ENCODE measurements at places on chromosomes 16 and 17.

DNA sequence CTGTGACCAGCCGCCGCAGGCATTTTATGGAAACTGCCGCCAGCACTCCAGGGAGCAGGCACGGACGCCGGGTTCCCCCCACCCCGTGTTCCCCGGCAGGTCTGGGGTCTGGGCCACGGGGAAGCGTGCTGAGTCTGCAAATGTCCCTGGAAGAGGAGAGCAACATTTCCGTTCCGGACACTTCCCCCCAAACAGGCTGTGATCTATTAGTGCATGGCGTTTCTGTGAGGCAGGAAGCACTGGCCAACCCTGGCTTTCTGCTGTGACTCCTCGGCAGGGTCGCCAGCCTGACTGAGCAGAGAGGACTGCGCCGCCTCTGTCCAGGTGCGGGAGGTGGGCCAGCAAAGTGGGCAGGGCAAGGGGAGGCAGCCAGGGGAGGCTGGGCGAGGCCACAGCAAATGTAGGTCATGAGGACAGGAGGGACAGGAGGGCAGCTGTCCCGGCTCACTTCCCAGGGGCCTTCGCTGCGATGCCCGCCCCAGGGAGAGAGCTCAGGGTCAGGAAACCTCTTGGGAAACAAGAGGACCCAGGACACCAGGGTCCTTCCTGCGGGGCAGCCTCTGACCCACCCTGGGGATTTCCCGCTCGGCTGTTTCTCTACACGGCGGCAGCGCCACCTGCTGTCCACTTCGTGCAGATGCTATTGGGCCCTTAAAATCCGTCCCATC is 9.5 kb downstream of the FOXF1 start:
- DNase-seq, result peak; percentile 73

DNA sequence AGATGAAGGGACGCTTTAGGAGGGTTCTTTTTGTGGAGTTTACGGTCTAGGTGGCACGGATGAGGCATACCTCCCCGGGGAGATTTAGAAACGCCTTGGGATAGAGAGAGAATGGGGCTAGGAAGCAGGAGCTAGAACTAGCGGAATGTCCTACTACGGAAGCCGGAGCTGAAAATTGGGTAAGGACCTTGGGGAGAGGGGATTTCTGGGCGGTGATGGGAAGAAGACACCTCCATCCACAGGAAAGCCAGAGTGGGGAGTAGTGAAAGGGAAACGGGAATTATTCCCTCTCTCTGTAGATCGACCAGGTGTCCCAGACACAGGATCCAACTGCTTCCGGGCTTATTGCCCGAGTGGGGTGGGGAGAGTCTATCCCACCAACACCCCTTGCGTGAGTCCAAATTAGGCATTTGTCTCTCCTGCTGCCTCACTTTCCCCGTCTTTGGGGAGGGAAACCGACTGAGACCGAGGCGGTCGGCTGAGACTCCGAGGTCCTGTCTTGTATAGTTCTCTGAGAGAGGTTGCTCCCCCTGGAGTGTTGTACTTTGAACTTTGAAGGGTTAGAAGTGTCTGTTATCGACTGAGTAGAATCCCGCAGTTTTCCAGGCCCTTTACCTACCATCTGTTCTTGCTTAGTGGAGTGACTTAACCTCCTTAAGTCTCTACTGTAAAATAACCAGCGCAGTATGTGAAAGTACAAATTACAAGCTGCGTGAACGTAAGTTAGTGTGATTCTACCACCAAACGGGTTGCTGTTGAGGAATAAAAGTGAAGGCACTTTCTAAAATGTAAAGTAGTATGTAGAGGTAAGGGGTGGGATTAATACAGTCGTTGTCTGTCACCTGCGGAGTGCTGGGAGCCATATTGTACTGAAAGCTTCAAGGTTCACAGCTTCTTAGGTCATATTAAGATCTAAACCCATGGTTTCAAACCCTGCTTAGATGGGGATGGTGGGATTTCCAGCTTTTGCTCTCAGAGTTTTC is 1.0 kb downstream of the RSPRY1 start:
- DNase-seq, result no peak

DNA sequence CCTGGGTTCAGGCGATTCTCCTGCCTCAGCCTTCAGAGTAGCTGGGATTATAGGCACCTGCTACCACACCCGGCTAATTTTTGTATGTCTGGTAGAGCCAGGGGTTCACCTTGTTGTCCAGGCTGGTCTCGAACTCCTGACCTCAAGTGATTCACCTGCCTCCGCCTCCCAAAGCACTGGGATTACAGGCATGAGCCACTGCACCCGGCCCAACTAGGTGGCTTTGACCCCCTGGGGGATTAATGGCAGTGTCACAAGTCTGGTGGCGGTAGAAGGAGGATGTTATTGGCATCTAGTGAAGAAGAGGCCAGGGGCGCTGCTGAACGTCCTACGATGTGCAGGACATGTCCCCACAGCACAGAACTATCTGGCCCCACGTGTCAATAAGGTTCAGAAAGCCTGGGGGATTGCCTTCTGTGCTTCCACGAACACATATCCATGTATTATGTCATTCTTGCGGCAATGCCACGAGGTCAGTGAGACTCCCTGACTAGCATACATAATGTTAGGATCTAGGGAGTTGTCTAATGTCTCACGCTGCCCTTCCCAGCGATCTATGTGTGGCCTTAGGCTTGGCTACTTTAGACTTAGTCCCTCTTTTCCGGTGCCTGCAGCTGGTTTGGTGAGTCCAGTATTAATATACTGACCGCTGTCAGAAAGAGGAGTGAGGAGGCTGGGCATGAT is 75.8 kb downstream of the ABCC6 start:
- no peak for DNase-seq

DNA sequence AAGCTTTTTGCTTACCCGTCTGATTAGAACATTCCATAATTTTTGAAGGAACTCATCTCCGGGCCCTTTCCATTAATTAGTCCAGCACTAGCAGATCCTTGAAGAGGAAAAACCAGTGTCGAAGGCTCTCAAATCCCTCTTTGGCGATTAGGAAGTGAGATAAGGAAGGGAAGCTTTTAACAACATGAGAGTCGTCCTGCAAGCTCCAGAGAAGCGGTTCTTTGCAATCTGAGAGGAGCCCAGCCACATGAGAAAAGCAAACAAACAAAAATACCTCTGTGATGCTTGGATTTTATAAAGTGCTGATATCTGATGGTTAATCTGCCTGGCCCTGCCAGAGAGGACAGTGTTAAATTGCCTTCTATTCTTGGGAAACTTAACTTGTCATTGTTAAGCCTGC is 339.8 kb upstream of the SALL1 start:
- DNase-seq, result no peak

- no peak for DNase-seq
Measured at GRCh38 chr17:57586196-57586740, 158.8 kb downstream of the CCDC182 start.

GRCh38 chr16:89720551-89720812 is 216 bp downstream of the VPS9D1 start:
- DNase-seq, result peak; percentile 71

- no peak for DNase-seq
Measured at GRCh38 chr17:18315562-18315922, 449 bp downstream of the SMCR8 start.

- no peak for DNase-seq
Measured at GRCh38 chr17:33500151-33500550, 207.1 kb upstream of the ASIC2 start.

- DNase-seq, result no peak
Measured at GRCh38 chr16:68548947-68549346, 9.9 kb downstream of the ZFP90 start.

DNA sequence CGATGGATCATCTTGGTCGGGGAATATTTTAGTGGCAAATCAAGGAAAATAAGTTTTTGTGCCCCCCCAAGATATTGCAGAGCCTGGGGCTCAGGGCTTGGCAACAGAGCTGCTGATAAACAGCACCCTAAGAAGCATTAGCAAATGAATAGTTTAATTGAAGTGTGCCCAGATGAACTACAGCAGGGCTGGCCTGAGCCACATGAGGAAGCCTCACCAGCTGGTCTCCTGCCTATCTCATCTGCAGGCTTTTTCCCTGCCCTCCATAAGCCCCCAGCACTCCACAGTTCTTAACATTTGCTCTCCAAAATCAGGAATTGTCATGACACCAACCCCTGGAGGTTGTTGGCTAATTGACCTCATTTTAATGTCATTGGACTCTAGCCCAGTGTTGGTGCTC is 480.2 kb downstream of the HS3ST3B1 start:
- DNase-seq, result no peak

- no peak for DNase-seq
Measured at GRCh38 chr16:59060207-59060606, 326.1 kb upstream of the GOT2 start.

- no peak for DNase-seq
Measured at GRCh38 chr17:44464037-44464436, 39.2 kb downstream of the GPATCH8 start.

- DNase-seq, result peak; percentile 27
Measured at GRCh38 chr17:60090417-60090816, 11.7 kb upstream of the HEATR6 start.

DNA sequence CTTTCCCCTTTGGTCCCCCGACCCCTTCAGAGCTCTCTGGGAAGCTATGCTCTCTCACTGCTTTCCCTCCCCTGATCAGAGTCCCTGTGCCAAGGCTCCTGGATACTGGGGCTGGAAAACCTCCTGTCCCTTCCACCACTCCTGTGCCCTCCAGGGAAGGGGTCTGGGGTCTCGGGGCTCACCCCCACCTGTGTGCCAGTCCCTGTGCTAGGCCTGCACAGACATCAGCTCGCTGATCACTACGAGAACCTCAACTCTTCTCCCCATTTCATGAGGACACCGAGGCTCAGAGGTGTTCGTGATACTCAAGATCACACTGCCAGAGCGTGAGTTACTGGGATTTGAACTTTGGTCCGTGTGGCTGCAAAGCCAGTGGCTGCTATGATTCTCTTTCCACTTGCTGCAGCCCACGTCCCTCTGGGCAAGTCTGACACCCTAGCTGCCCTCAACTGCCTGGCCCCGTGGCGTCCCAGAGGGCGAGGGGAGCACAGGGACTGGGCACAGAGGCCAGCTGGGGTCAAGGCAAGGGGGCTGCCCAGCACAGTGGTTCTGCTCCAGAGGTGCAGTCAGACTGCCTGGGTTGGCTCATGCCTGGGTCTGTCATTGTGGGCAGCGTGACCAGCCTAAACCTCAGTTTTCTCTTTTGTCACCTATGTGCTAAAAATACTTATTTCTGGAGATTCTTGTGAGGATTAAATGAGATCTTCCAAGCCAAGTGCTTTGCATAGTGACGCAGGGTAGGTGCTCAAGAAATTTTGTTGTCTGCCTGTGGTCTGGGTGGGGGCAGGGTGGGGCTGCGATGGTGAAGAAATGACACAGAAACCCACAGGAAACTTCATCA is 43.8 kb upstream of the TOB1 start:
- DNase-seq, result no peak

DNA sequence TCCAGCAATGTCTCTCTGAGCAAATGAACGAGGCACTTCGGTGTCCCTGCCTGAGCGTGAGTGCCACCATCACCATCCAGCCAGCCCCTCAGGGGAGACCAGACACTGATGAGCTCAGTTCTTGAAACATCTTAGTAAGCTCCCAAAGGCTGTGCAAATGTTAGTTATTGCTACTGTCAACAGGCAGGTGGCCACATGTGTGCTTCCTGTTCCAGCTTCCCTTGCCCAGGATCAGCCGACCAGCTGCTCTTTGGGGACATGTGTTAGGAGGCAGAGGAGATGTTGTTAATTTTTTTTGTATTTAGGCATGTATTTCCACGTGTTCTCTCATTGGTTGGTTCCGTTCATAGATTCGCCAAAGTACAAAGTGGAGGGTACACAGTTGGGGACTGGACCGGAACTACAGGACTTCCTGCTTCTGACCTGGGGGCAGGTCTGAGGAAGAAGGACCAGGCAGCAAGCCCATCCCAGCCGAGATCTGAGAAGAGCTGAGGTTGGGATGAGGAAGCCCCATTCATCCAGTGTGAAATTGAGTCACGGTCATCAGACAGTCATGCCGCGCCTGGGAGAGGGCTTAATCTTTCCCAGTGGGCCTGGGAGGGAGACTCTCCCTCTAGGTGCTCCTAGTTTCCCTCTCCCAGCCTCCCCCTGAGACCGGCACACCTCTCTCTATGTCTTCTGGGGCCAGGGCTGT is 3.8 kb downstream of the TTYH2 start:
- no peak for DNase-seq

GRCh38 chr17:49082231-49082630 is 50.3 kb upstream of the B4GALNT2 start:
- no peak for DNase-seq

- DNase-seq, result no peak
Measured at GRCh38 chr16:68296693-68297092, 14.1 kb downstream of the SLC7A6OS start.

All from lower lobe of right lung (tissue), 2 donors.